Retina (tissue), 1 donor: ENCODE measurements at places on chromosomes 16 and 17.

DNA sequence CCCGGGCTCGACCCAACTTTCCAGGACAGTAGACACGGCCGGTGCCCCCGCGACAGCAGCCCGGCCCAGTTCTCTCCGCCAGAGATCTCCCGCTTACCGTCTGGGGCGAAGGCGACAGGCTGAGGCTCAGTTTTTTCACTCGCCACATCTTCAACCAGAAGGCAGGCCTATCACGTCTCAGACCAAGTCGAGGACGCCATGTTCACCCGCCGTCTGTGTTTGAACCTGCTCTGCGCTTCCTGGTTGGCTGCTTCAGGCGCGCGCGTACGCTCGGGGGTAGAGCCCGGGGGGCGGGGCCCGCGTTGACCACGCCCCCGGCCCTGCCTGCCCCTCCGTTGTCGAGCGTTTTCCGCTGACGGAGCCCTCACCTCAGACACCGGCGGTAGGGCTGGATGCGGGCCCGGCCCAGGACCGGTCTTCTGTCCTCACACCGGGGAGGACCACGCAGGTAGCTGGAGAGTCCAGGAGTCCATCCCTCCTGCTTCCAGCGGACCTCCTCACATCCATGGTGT is at the start of gene SPAG5:
TSS of gene SPAG5 (minus strand) at position 227 of the 512 bp plus-strand sequence. CDS start at position 148, 79 bp downstream.
- peak; percentile 98 for DNase-seq

GRCh38 chr17:34504814-34505484 is 74.4 kb upstream of the TMEM132E start:
- DNase-seq: no peak

DNA sequence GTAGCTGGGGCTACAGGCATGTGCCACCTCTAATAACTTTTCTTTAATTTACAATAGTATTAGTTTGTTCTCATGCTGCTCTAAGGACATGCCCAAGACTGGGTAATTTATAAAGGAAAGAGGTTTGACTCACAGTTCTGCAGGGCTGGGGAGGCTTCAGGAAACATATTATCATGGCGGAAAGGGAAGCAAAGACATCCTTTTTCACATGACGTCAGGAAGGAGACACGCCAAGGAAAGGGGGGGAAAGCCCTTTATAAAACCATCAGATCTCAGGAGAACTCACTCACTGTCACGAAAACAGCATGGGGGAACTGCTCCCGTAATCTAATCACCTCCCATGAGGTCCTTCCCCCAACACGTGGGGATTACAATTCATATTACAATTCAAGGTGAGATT is 18.3 kb downstream of the IL4R start:
- DNase-seq: no peak

GRCh38 chr16:29312835-29313558 is 93.5 kb downstream of the NPIPB11 start:
- peak; percentile 67 for DNase-seq

DNA sequence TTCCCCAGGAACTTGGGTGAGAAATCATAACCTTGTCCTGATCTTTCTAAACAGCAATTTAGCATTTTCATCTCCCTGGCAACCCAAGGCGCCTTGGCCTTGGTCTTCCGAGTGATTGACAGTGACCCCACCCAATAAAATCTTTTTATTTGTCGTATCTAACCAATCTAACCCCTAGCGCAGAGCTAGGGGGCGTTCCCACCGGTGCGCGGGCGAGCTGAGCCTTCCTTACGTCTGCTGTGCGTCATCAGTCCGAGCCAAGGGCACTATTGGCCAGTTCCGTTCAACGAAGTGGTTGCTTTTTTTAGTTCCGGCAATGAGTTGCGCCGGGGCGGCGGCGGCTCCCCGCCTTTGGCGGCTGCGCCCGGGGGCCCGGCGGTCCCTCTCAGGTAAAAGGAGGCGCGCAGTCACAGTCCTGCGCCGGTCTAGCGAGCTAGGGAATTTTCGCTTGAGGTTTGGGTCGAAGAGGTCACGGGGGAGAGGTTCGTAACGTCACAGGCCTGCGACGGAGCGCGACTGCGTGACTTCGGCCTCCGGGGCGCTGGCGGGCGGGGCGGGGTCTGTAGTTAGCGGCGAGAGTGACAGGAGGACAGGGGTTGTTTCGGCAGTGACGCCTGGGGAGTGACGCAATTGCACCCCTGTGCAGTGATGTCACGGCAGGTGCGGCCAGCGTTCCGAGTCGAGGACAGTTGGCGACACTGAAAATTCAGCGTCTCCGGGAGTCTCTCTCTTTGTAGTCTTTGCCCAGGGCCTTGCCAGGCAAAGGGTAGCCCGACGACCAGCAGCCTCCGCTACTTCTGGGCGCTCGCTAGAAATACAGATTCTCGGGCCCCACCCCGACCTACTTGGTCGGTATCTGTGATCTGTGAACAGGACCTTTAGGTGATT is at the start of gene COQ7:
TSS of gene COQ7 (plus strand) at position 266 of the 888 bp plus-strand sequence. CDS start at position 317, 51 bp downstream.
- DNase-seq: peak; percentile 100

DNA sequence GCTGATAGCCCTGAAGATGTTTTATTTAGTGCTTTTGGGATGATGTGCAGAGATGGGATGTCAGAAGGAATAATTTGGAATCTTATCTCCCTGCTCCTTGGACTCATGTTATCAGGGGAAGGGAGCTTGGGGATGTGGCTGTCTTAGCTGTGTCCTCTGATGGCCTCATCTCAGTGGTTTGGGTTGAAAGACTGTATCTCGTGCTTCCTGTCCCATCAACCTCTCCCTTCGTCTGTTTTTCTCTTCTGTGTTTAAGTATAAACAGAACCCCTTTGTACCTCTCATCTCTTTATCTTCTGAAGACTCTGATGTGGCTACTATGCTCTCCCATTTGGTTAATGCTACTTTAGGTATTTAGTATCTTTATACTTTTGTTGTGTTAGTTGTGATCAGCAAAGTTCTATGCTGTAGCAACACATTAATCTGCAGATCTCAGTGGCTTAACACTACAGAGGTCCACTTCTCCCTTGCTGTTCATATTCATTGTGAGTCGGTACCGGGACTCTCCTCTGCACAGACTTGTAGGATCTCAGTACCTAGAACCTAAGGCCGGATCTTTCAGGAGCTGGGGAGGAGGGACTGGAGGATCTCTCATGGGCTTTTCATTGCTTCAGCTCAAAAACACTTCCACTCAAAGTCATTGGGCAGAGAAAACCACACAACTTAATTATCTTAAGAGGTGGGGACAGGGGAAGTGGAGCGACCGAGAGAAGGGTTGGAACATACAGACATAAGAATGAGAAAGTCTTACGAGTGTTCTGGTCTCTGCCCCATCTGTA is 28.8 kb downstream of the PRKCA start:
- no peak for DNase-seq

DNA sequence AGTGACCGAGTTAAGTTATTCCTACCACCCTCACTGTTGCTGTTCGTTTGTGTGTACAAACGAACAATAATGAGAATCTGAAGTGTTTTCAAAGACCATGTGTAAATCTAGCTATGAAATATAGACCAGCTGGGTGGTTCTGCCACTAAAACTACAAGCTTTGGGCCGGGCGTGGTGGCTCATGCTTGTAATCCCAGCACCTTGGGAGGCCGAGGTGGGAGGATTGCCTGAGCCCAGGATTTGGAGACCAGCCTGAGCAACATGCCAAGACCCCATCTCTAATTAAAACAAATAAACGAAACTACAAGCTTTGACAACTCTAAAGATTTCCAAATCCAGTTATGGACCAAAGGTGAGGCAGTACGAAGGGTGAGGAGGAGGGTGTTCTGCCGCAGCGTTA is 973 bp downstream of the RECQL5 start:
- no peak for DNase-seq

DNA sequence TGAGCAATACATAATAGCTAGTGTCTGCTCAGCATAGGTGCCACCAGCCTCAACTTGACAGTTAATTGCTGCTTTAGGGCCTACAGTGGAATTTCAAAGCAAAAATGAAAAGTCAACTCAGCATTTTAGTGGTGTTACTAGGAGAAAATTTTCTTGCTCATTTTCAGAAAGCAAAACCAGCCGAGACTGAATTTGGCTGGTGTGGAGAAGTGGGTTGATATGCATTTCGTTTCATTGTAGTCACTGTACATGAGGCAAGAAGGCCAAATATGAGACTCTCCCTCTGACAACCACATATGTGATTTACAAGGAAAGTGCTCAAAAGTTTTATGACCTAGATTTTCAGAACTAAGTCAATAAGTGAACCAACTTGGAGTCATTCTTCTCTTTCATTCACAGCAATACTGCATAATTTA is 54.0 kb downstream of the DUSP14 start:
- DNase-seq: no peak

- no peak for DNase-seq
Observed at GRCh38 chr16:75075688-75076268, 40.8 kb downstream of the LDHD start.

- DNase-seq: no peak
Observed at GRCh38 chr17:21034340-21035235, 8.2 kb downstream of the USP22 start.

GRCh38 chr17:69405096-69405495 is 9.4 kb upstream of the MAP2K6 start:
- no peak for DNase-seq
